Gastroesophageal sphincter (tissue), 4 donors: ENCODE measurements at places on chromosomes 7 and 10. TPM values are rescaled to one million over a fixed set of nuclear protein-coding genes. Genes with fewer than 3 reads are reported as not detected.

UBN2 gene
- total RNA-seq, result 18.5 TPM

DNA sequence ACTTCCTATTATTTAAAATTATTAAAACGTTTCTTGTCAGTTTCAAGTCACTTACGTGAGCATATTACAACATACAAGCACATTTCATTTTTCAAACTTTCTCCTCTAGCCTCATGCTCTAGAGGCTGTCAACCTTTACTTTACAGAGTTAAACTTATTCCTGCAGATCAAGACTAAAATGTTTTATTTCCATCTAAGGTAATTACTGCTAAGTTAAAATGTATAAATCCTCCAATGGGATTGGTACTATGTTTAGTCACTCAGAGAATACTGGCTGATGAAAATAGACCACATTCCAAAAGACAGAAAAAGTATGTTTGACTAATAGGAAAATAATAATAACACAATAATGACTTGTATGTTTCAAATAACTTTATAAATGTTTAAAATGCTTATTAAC lies 8.4 kb upstream of the TRDMT1 start:
- ATAC-seq, result no peak

PAPOLB gene
- 0.19 TPM for total RNA-seq

CDC14C gene
- total RNA-seq, result not detected

GRCh38 chr10:61175316-61175715 lies 231.3 kb upstream of the RHOBTB1 start:
- no peak for ATAC-seq

SPDYE8 gene
- not detected for total RNA-seq

UCMA gene
- total RNA-seq, result not detected

- ATAC-seq, result no peak
Observed at GRCh38 chr10:23481363-23481961, 42.6 kb downstream of the OTUD1 start.

PTPRN2 gene
- total RNA-seq, result 4.7 TPM

DNA sequence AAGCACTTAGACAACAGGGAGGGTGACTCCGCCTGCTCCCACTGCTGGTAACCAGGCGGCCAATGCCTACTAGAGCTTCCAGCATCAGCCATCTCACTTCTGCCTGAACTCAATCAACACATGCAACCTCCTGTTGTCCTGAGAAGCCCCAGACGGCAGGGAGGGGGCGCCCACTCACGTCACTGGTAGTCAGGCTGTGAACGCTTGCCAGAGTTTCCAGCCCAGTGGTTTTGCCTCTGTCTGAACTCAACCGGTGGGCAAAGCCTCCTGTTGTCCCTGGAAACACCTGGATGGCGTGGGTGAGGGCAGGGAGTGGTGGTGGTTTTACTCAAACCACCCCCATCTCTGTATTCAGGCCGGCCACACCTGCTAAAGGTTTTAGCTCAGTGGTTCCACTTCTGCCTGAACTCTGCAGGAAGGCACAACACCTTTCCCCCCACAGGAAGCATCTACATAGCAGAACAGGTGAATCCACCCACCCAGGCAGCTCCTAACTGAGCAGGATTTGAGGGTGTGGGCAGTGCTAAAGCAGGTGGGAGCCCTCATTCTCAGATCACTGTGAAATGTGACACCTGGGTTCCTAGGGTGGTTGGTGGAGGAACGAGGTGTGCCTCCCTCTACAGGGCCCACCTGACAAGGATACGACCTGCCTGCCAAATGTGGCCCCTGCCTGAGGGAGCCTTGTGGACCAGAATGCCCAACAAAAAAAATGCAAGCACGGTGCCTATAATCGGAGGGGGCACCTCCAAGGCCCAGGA lies 563.0 kb upstream of the SEMA3D start:
- no peak for ATAC-seq

DNA sequence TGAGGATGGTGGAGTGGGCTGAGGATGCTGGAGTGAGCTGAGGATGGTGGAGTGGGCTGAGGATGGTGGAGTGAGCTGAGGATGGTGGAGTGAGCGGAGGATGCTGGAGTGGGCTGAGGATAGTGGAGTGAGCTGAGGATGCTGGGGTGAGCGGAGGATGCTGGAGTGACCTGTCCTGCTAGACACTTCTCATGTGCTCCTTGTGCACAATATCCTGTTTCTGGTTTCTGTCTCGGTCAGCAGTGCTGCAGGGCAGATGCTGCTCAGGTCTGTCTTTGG lies 29.2 kb downstream of the ANXA8 start:
- no peak for ATAC-seq

- no peak for ATAC-seq
Observed at GRCh38 chr7:51027106-51027934, 244.6 kb upstream of the GRB10 start.

DNA sequence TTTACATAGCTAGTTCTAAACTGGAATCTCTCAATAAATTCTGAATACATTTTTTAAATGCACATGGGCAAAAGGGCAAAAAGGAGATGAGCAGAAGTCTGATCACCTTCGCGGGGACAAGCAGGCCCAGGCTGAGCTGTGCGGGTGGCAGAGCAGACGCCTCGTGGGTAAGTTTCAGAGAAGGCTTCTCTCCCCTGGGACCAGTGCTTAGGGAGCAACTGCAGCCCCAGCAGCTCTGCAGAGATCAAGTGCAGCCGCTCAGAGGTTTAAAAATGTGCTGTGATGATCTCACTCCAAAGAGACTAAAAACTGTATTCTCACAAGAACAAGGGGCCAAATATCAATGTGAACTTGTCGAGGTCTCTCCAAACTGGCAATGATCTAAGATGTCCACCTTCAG lies 264.3 kb upstream of the RNF32 start:
- no peak for ATAC-seq

- ATAC-seq, result no peak
Observed at GRCh38 chr7:123026251-123026650, 30.8 kb upstream of the TAS2R16 start.

WDR86 gene
- total RNA-seq, result 6.3 TPM

- ATAC-seq, result no peak
Observed at GRCh38 chr10:60952067-60952845, 8.3 kb upstream of the RHOBTB1 start.

- no peak for ATAC-seq
Observed at GRCh38 chr7:2880874-2881533, 36.9 kb upstream of the GNA12 start.

- ATAC-seq, result no peak
Observed at GRCh38 chr10:22599048-22599561, 115.3 kb downstream of the PIP4K2A start.

DNA sequence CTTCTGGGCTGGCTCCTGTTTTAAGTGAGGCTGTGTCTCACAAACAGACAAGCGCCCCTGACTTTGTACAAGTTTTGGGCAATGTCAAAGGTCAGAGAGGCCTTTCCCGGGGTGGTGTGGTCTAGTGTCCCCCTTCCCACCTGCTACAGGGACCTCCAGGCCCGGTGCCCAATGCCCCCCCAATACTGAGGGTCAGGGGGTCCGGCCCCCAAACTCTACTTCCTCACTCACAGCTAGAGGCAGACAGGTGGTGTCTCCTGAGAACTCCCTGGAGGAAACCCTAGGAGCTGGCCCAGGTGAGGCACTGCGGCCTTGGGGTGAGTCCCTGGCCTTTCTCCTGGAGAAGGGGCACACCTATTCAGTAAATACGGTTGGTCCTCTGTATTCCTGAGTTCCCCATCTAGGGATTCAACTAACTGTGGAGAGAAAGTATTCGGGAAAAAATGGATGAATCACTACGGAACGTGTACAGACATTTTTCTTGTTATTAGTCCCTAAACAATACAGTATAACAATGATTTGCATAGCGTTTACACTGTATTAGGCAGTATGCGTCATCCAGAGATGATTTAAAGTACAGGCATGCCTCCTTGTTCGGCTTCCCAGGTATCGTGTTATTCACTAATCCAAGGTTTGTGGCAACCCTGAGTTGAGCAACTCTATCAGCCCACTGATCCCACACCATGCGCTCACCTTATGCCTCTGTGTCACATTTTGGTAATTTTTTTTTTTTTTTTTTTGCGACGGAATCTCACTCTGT lies 308.1 kb downstream of the WDR37 start:
- ATAC-seq, result no peak

- peak; percentile 60 for ATAC-seq
Observed at GRCh38 chr10:47146572-47146971, 153.4 kb upstream of the GDF10 start.

DNA sequence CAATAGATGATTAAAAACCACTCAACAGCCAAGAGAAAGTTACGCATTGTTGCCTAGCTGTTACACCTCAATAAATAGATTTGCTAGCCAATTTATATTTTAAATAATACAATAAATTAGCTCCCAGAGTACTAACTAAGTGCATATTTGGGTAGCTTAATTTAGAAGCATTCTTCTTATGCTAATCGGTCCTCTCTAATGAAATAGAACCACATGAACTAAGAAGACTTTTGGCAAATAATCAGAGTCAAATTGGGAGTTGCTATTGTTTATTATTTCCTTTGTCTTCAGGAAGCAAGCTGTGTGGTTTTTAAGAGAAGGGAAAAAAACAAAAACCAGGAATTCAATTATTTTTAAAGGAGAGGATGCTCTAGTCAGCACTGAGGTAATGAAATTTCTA lies 49.0 kb upstream of the TRIL start:
- ATAC-seq, result no peak

MAPK8 gene
- 43.9 TPM for total RNA-seq

SNX13 gene
- 51.6 TPM for total RNA-seq

GRCh38 chr10:62992145-62992721 lies 140.9 kb upstream of the NRBF2 start:
- peak; percentile 10 for ATAC-seq

ADO gene
- 20.2 TPM for total RNA-seq

- ATAC-seq, result peak; percentile 44
Observed at GRCh38 chr10:75111907-75112679, 637 bp downstream of the SAMD8 start.

- no peak for ATAC-seq
Observed at GRCh38 chr7:113078331-113078730, 8.3 kb downstream of the GPR85 start.

DNA sequence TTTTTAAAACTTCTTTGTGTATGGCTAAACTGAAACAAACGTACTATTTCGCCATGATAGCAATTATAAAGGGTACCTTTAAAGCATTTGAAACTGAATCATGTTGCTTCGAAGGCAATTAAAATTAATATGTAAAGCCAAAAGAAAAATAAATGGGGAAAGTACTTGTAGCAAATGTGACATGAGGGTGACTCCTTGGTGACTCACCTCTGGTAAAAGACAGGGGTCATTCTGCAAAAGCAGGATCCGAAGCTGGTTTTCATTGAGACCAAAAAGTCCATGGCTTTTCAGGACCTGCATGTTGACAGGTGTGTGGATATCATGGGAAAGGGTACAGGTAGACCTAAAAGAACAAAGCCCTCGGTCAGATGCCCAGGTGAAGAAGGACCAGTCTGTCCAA lies 1.5 kb downstream of the ZC3HAV1L start:
- ATAC-seq, result no peak

HNRNPA2B1 gene
- total RNA-seq, result 210 TPM

PLA2G12B gene
- not detected for total RNA-seq

DNA sequence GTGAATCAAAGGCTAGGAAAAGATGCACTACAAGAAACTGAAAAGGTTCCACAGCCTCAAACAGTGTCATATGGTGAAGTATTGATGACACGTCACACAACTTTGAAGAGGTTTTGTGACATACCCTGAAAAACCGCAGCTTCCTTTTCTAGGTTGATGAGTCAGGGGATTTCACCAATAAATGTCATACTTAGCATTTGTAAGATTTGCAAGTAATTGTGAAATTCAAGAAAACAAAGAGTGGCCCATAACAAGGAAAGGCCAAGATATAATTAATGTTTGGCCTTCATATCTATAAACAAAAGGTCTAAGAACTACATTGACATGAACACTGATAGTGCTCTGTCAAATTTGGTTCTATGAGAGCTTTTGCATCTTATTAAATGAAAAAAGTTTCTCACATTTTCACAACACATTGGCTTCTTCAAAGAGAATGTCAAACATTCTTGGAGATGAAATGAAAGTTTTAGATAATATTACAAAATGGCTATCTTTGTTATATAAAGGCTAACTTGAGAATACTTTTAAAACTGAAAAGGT lies 62.0 kb upstream of the NAMPT start:
- ATAC-seq, result peak; percentile 36

- peak; percentile 53 for ATAC-seq
Observed at GRCh38 chr10:89837165-89838043, 136.0 kb downstream of the KIF20B start.

DNA sequence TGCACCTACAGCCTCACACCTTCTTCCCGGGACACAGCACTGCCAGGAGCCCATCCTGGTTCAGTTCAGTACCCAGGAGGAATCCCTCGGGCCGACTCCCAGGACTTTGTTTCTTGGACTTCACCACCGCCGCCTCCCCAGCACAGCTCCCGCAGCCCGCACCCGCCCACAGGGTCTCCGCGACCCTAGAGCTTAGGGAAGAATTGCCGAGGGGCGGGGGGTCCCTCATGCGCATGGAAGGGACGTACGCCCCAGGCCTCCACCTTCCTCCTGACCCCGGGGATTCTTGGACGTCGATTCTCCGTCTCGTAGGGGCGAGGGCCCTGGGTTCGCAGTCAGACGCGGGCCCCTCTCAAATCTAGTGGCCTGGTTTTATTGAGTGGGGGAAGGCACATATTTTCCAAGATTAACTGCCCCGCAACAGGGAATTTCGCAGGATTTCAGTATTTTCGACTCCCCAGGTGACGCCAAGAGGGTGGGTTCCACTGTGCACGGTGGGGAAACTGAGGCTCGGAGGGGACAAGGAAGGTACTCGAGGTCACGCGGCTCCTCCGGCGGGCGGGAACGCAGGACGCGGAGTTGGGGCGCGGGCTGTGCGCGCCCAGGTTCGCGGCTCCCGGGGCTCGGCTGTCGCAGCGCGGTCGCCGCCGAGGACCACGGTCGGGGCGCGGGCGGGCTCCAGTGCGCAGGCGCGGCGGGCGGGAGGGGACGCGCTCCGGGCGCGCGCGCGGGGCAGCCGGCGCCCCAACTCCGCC lies at the start of gene ADCY1:
Gene ADCY1, plus strand, starts transcription at position 708 of the 755 bp plus-strand sequence. CDS start 176 bp downstream, outside the sequence.
- ATAC-seq, result no peak

- ATAC-seq, result peak; percentile 32
Observed at GRCh38 chr10:30831426-30831825, 200.2 kb downstream of the ZNF438 start.

TMEM139 gene
- total RNA-seq, result 1.4 TPM

CALML5 gene
- total RNA-seq, result not detected

- ATAC-seq, result no peak
Observed at GRCh38 chr10:111479966-111480365, 403.1 kb downstream of the ADRA2A start.

SEMA3C gene
- total RNA-seq, result 132 TPM

- peak; percentile 94 for ATAC-seq
Observed at GRCh38 chr10:116742367-116743265, at the start of gene HSPA12A. TSS of gene HSPA12A (minus strand) at chr10:116742566. CDS start at chr10:116742469, 97 bp downstream.

DNA sequence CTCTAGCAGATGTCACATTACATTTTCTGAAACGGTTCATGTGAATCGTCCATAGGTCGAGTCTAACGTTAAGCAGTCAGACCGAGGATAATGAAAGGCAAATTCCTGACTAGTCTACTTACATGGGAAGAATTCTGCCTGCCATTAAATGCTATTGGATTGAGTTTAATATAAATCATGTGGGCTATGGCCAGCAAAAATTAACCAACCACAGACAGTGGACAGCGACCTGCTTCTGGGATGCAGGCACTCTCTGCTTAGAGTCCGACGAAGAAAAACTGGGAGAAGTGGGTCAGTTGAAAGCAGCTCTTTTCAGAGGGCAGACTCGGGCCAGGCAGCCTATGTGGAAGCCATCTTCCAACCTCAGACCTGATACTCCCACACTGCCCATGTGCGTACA lies 16.6 kb downstream of the PIP4K2A start:
- no peak for ATAC-seq

- ATAC-seq, result no peak
Observed at GRCh38 chr7:23450518-23450917, 19.8 kb downstream of the IGF2BP3 start.

- ATAC-seq, result no peak
Observed at GRCh38 chr10:92593619-92594588, 974 bp downstream of the KIF11 start.
